AG04450 (cell line): ENCODE measurements at places on chromosomes 6 and 20.
A peak's percentile ranks its signal among the peaks of the same experiment; 100 is the strongest.

DNA sequence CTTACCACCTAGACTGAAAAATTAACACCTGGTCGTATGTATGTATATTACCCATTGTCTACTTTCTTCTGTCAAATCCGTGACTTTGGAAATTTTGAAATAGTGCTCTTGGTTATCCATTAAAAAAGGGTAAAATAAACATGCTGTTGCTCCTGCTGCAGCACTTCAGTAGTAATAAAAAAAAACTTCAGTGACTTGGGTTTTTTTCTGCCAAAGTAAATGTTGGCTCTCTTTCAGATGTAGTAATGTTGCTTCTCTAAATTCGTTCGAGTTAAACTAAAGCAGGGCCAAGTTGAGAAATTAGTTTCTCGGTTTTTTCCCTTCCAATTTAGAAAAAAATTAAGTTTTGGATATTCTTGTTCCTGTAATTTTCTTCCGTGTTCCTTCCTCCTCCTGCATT, 34.2 kb downstream of the JARID2 start:
- DNase-seq = no peak

- DNase-seq = peak; percentile 39
These were observed 8.7 kb upstream of the SALL4 start for GRCh38 chr20:51811042-51811355.

- DNase-seq = no peak
These were observed 90.6 kb upstream of the ADGRF1 start for GRCh38 chr6:47132724-47133123.

DNA sequence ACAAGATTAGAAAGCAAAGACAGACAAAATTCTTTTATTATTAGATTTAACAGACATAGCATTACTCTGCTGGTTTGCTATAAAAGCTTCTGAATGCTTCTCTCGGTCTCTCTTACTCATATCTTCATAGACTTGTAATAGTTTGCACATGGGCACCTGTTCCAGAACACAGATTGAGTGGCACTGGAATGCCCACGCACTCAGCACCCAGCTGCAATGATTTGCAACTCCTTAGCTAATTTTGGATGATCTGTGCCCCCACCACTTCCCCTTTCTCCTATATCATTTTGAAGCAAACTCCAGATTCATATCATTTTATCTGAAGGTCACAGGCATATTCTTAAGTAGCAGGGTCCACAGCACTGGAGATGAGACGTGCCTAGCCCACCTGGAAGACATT, 148.8 kb downstream of the CFAP61 start:
- DNase-seq = no peak

DNA sequence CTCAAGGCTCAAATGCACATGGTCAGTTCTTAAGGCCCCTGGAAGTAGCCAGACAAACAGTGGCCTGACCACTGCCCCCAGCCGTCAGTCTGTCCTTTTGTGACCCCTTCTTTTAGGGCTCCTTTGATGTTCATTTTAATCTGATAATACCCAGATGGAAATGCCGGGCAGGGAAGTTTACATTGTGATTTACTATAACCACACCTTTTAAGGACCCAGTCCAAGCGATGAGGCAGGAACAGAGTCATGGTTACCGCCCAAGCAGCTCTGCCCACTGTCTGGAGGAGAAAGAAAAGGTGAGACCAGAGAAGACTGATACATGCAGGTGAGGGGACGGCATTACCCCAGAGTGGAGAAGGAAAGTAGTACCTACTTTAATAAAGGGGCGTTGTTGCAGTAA, 110.6 kb downstream of the PLEKHG1 start:
- DNase-seq = no peak

GRCh38 chr20:1381753-1382591, 10.9 kb downstream of the FKBP1A start:
- no peak for DNase-seq

- no peak for DNase-seq
These were observed 38.7 kb downstream of the GSTA2 start for GRCh38 chr6:52724406-52725121.

- no peak for DNase-seq
These were observed 94.4 kb downstream of the CD83 start for GRCh38 chr6:14212020-14212419.

DNA sequence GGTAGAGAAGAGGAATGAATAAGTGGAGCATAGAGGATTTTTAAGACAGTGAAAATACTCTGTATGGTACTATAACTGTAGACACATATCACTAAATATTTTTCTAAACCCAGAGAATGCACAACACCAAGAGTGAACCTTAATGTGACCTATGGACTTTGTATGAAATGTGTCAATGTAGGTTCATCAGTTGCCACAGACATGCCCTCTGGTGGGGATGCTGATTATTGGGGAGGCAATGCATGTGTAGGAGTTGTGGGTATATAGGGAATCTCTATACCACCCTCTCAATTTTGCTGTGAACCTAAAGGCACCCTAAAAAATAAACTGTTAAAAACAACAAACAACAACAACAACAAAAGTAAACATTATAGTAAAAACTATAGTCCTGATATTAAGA, 293.7 kb downstream of the RNF144B start:
- DNase-seq = no peak

- no peak for DNase-seq
These were observed 16.8 kb upstream of the SNRPB2 start for GRCh38 chr20:16713066-16713465.

- DNase-seq = no peak
These were observed 175.7 kb downstream of the VEGFA start for GRCh38 chr6:43945768-43946080.

GRCh38 chr20:10671919-10672623, 1.7 kb downstream of the JAG1 start:
- DNase-seq = no peak

DNA sequence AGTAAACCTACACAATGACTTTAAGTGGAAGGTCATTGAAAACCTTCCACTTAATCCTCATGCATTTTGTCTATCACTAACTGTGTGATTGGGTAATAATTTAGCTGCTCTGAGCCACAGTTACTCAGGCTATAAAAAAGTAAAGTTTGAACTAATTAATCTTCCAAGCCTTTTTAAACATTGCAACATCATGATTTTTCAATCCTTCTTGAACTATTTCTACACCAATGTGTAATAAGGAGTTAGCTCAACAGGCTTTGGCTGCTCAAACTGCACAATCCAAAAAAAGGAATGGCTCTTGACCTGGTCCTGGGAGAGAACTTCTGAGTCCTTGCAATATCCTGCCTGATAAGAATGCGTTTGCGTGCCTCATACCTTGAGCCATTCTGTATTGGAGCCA, 34.8 kb upstream of the FILIP1 start:
- DNase-seq = no peak

GRCh38 chr6:11645016-11645415, 107.5 kb downstream of the TMEM170B start:
- peak; percentile 34 for DNase-seq

DNA sequence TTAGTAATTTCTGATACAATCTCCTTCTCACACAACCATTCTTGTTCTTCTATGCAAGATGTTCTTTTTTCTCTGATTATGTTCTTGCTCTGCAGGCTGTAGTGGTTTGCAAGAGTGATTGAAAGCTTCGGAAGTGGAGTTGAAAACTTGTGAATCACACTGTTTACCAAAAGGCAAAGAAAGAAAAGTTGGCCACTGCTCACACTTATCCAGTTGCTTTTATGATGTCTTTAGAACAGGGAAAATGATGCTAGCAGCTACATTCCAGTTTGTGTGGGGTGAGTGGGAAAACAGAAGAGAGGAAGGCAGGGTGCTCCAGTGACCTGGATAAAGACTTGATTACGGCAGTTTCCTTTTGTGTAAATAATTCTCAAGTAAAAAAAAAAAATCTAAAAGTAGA, 583.3 kb downstream of the TENT5A start:
- DNase-seq = no peak

GRCh38 chr20:41783423-41784208, 165.4 kb upstream of the CHD6 start:
- no peak for DNase-seq

GRCh38 chr6:137734875-137735182, 132.2 kb upstream of the TNFAIP3 start:
- DNase-seq = no peak

GRCh38 chr20:13442986-13443385, 195.7 kb downstream of the TASP1 start:
- DNase-seq = no peak

GRCh38 chr6:137353346-137353745, 134.2 kb upstream of the IFNGR1 start:
- no peak for DNase-seq

DNA sequence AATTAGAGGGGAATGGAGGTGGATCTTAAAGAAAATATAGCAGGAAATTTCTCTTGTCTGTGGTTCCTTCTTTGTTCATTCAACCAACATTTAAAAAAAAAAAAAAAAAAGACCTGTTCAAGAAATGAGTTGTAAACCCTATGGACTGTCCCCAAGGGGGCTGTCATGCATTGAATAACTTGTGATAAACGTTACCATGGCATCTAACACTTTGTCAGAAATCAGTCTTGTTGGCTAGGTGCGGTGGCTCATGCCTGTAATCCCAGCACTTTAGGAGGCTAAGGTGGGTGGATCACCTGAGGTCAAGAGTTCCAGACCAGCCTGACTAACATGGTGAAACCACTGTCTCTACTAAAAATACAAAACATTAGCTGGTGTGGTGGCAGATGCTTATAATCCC, 381.7 kb downstream of the BCKDHB start:
- no peak for DNase-seq

DNA sequence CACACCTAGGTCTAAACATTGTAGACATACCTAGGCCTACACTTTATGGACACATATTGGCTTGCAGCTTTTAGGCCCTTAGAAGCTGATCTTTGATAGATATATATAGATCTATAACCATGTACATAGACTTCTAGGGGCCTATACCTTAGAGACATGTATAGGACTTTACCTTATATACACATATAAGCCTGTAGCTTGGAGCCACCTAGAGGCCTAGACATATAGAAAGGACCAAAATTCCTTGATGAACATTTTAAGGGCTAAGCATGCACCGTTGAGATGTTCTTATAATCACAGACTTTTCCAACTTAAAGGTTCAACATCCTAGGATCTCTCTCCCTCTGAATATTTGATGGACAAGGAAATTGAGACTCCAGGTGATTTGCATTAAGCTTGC, 371.7 kb upstream of the SASH1 start:
- no peak for DNase-seq

- DNase-seq = no peak
These were observed 63.5 kb upstream of the L3MBTL3 start for GRCh38 chr6:129954749-129955431.

DNA sequence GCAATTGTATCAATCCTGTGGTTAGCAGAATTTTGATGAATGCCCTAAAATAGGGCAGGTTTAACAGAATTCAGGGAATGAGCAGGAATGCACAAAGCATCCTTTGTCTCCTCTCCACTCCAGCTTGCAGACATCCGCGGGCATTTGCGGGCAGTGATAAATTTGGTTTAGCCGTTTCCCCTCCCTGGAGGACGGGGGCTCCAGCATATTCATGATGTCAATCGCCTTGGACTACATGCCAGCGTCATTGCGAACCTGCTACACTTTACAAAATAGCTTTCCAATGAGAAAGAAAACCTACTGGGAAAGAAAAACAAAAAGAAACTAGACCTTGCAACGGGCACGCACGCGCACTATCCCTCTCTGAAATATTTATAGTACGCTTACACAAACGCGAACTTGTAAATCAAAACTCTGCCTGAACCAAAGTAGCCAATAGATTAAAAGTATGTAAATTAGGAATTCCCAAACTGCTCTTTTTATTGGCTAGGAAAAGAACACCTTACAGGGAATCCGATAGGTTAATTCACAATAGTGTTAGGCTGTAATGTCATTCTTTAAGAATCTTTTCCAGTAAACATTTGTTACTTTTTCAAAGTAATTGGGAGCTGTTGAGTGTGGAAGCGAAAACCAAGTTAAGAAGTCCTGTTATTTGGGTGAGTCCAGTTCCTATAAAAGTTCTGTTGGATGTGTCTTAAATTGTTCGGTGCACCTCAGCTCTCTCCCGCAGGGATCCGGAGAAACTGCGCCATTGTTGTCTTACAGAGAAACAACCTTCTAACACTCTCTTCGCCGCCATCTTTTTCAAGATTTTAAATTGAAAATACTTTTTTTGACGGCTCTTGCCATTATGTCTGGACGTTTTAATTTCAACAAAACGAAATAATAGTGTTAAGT, 136.7 kb downstream of the HFE start:
- DNase-seq = peak; percentile 89

DNA sequence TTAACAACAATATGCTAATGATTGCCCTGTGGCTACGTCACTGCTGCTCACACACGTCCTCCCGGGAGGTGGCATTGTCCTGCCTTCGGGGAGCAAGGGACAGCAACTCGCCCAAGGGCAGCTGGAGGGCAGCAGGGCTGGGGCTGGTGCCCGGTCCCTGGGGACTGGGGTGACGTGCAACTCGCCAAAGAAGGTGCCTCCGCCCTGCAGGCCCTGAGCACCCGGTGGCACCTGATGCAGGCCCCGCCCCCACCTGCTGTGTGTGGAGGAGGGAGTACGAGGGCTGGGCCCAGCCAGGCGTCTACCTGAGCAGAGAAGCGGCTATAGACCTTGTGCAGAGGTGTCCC, 64.8 kb upstream of the SLCO4A1 start:
- DNase-seq = no peak

DNA sequence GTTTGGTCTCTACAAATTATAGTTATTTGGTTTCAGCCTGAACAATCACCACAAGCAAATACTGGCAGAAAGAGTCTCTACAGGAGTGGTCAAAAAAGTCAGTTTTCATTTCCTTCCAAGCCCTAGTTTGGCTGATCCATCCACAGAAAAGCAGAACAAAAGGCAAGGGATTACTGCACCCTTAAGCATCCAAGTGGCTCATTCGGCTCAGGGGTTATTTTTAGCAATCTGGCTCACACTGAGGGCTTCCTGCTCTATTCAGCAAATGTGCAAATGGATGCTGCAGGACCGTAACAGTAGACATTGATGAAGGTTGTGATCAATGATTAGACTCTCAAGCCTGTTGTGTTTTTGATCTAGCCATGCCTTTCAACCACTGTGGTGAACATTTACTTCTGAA, 62.2 kb upstream of the FABP7 start:
- no peak for DNase-seq

GRCh38 chr20:19370076-19371075, 157.9 kb downstream of the SLC24A3 start:
- DNase-seq = no peak

DNA sequence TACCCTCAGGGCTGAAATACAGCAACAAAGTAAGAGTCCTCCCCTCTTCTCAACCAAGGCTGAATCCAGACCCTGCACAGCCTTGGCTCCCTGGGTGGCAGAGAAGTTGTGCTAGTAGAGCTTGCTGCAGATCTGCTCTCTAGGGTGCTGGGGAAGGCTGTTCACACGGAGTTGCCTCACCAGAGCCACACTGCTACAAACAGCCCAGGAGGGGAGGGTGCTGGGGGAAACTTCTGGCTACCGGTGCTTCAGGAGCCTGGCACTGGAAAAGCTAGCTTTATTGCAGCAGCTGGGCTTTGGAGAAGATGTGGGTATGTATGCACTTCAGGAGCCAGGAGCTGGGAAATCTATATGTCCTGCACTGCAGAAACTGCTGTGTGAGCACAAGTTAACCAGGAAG, 37.6 kb upstream of the SUPT3H start:
- DNase-seq = no peak

- DNase-seq = no peak
These were observed 16.4 kb downstream of the CASS4 start for GRCh38 chr20:56428410-56428809.

- DNase-seq = no peak
These were observed 131.5 kb upstream of the RALGAPA2 start for GRCh38 chr20:20843982-20844381.

- no peak for DNase-seq
These were observed 35.1 kb upstream of the ANKEF1 start for GRCh38 chr20:9999645-10000044.

GRCh38 chr20:23605867-23606651, at the start of gene CST9:
Gene CST9, minus strand, starts transcription at chr20:23605917. Its CDS starts 53 bp downstream, at chr20:23605864.
- DNase-seq = no peak

- no peak for DNase-seq
These were observed 63.0 kb upstream of the CD2AP start for GRCh38 chr6:47414423-47415167.
